ENCODE measurements at places on chromosomes 2 and 18.

DNA sequence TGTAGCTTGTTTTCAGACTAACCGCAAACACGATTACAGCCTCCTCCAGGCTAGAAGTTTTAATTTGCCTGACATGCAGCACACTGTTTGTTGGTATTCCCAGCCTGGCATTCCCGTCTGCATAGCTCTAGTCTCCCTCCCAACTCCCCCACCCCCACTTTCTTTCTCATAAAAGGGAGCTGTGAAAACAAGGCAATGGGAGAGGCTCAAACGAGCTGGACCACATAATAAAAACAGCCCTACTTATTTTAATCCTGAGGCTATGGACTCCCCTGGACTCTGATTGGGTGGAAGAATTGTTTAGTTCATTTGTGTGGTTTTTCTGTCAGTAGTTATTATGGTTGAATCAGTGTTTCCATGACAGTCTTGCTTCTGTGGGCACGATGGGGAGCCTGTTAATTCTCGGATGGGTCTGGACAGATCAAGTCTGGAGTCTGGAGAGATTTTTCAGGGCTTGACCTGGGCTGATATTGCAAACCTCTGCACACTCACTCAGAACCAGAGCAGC is 1.2 kb downstream of the STON1 start:
- no peak for DNase-seq

GRCh38 chr18:8386669-8387380 is 222.4 kb upstream of the RAB12 start:
- DNase-seq: no peak

DNA sequence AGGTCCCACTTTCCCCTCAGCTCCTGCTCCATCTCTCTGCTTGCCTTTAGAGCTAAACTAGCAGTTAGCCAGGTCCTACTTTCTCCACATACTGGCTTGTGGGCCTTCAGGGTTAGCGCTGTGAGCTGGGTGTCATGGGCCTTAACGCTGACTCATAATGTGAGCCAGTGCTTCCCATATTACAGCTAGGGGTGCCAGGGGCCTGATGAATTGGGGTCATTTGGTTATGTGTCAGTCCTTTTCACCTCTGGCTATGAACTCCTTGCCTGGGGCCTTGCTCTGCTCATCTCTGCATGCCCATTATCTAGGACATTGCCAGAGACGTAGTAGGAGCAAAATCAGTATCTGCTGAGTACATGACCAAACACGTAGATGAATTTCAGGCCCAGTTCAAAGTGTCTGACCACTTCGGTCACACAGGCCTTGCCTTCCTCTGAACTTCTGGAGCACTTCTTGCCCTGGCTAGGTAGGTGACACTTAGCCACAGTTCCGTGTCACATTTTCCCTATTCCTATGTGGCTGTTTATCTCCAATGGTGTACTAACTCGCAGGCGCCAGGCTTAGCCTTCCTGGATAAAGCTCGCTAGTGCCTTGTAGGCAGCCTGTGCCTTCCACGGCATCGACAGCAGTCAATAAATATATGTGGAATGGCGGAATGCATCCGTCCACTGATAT is 103.2 kb upstream of the SIX3 start:
- no peak for DNase-seq

GRCh38 chr2:200746301-200746700 is 65.4 kb upstream of the BZW1 start:
- DNase-seq: no peak

- no peak for DNase-seq
Observed at GRCh38 chr2:224716201-224716600, at the start of gene CCDC195. Gene CCDC195, minus strand, starts transcription at chr2:224716365. Its CDS starts 0 bp downstream, at chr2:224716365.

DNA sequence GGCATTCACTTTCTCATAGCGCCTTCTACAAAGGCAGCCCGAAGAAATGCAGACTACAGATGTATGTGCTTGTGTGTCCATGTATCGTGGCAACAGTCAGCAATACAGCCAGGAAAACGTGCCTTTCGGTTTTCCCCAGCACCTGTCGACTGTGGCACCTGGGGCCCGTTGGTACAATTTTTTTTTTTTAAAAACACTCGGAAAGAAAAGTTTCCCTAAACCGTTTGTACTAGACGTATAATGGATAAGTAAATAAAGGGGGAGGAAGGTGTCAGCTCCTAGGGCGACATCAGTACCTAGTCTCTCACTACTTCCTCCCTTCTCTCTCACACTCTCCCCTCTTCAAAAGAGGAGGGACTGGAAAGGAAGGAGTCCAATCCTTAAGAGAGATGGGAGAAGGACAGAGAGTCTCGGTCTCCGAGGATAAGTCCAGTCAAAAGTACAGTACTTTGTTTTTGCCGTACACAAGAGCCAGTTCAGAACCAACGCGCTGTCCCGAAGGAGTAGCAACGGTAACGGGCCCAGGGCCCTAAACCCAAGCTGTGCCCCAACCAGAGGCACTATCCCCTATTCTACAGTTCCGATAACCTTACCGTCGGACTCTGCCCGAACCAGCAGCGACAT is 759 bp downstream of the PPP4R3B start:
- DNase-seq: no peak

All from activated T-cell treated with anti-CD3 and anti-CD28 coated beads for 1 hour (primary cell).